Gastroesophageal sphincter (tissue), 4 donors: ENCODE measurements at places on chromosomes 6 and 20. TPM values are rescaled to one million over a fixed set of nuclear protein-coding genes. Genes with fewer than 3 reads are reported as not detected.

The PBOV1 gene
- total RNA-seq: not detected

The CCHCR1 gene
- total RNA-seq: 15.6 TPM

The SIRPD gene
- 0.27 TPM for total RNA-seq

The TNFRSF6B gene
- total RNA-seq: 19.9 TPM

The TCP11 gene
- total RNA-seq: not detected

The UBE2C gene
- not detected for total RNA-seq
